ENCODE measurements at places on chromosomes 4 and X.

DNA sequence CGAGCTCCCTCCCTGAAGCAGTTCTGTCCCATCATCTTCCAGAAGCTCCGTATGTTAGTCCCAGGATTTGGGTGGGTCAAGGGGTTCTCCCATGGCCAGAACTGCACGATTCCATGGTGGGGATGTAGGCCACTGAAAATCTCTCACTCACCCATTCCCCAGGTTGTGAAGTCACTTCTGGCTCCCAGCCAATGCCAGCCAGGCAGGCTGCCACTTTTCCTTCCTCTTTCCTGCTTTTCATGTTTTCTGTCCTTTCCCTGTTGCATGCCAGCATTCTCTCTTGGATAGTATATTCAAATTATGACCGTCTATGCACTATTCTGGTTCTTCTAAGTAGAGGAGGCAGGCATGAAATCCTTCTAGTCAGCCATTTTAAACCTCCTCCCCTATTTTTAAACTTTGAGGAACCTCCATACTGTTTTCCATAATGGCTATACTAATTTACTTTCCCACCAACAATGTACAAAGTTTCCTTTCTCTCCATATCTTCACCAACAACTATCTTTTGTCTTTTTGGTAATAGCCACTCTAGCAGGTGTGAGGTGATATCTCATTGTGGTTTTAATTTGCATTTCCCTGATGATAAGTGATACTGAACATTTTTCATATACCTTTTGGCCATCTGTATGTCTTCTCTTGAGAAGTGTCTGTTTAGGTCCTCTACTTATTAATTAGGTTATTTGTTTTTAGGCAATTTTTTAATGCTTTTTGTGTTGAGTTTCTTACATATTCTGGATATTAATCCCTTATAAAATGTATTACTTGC lies 182.1 kb upstream of the TET2 start:
- no peak for DNase-seq

- no peak for DNase-seq
These were observed 34.6 kb downstream of the LAMTOR3 start for GRCh38 chr4:99859618-99860017.

- DNase-seq: peak; percentile 85
These were observed 164.6 kb upstream of the BCOR start for GRCh38 chrX:40262157-40263013.

DNA sequence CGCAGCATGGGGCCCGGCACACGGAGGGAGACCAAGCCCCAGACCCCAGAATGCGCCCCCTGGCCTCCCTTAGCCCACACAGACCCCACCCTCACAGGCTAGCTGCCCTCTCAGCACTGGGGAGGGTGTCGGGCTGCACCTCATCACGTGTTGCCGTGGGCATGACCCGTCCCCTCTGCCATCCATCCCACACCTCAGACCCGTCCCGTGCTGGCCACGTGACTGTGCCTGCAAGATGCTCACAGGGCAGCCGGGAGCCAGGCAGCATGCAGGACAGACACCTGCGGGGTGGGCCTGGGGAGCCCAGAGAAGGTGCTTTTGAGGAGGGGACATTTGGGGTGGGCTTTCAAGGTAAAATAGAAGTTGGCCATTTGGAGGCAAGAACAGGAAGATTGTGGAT lies 4.8 kb downstream of the MSANTD1 start:
- DNase-seq: no peak

- no peak for DNase-seq
These were observed 2183.9 kb upstream of the TENM3 start for GRCh38 chr4:180059216-180059881.

- peak; percentile 58 for DNase-seq
These were observed 44.6 kb upstream of the ANKRD50 start for GRCh38 chr4:124757126-124757525.

GRCh38 chrX:132001127-132001526 lies 22.0 kb upstream of the STK26 start:
- no peak for DNase-seq

DNA sequence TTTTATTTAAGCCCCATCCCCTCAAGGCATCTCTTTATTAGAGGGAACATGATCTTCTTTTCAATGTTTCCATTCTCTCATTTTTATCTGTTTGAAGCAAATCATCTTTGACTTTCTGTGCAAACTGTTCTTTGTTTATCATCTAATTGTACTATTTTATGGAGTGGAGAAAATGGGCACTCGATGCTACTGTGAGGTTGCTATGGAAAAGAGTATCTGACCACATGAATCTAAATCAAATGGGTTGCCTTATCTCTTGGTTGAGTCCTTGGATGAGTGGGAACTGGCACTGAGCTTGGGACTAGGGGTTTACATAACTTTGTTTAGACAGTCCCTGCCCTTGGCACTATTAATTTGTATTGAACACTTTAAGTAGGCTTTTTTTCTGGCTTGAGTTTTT lies 9.1 kb downstream of the OCRL start:
- no peak for DNase-seq

DNA sequence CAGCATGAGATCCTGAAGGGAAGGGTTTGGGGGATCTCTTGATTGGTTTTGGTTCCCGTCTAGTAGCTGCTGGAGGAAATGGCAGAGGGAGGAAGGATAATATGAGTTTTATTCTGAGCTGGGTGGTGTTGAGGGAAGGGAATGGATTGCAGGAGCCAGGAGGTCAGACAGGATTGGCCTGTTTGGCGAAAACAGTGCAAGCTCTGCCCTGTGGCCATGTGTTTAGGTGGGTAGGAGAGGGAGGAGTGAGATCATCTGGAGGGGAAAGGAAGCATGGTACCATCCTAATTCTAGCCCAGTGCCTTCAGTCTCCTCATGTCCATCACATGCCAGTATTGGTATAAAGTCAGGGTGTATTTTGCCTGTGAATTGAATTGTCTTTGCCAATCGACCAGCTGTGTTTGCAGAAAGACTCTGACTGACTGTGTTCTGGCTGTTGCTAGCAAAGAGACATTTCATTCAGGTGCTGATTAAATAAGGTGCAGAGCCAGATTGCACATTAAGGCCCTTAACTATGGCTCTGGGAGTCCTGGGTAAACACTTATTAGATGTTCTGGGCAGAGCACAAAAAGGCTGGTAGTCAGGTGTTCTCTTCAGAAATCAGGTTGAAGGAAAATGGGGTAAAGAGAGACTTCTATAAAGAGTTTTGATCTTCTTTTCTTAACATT lies 10.0 kb downstream of the TMEM164 start:
- DNase-seq: no peak

DNA sequence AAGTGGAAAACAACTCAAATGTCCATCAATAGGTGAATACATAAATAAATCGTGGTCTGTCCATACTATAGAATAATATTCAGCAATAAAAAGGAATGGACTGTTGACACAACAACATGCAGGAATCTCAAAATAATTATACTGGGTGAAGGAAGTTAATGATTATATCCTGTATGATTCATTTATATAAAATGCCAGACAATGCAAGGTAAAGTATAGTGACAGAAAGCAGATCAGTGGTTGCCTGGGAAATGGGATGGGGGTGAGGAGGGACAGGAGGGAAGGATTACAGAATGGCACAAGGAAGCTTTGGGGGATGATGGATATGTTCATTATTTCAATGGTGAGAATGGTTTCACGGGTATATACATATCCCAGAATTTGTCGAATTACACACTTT lies 12.3 kb downstream of the PYURF start:
- no peak for DNase-seq

DNA sequence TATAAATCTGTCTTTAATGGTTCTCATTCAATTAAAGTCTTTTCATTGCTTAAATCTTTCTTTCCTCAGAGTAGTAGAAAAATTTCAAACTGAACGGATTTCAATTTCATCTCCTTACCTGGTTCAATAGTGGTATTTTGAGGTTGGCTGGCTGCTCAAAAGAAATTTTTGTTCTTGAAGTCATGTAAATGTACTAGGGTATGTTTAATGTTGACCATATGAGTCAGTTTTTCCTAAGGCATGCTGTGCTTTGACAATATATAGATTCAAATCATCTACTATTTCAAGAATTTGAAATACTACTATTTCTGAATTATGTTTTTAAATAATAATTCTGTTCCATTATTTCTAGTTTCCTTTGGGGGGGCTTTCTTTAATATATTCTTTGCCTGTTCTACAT lies 105.5 kb downstream of the PACRGL start:
- no peak for DNase-seq

GRCh38 chr4:57370691-57371090 lies 260.5 kb upstream of the IGFBP7 start:
- DNase-seq: peak; percentile 2

- DNase-seq: peak; percentile 6
These were observed 235.2 kb upstream of the HDX start for GRCh38 chrX:84737471-84737871.

- peak; percentile 84 for DNase-seq
These were observed 213.1 kb upstream of the PSAPL1 start for GRCh38 chr4:7647600-7648543.

DNA sequence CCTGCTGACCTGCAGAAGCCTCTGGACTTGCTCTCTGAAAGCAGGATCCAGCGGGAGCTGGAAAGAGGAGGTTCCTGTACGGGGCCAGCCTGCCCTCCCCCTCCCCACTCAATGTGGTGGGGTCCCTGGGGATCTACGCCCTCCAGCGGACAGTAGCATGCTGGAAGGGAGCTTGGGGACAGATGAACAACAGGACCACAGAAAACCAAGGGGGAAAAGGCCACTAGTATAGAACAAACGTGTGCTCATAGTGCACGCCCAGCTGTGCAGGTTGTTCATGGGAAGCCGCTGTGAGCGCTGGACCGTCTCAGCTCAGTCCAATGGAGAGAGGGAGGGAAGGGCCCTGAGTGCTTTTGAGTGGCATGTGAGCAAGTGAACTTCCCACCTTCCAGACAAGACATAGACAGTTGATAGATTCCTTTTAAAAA lies 15.8 kb downstream of the HMX1 start:
- DNase-seq: no peak

DNA sequence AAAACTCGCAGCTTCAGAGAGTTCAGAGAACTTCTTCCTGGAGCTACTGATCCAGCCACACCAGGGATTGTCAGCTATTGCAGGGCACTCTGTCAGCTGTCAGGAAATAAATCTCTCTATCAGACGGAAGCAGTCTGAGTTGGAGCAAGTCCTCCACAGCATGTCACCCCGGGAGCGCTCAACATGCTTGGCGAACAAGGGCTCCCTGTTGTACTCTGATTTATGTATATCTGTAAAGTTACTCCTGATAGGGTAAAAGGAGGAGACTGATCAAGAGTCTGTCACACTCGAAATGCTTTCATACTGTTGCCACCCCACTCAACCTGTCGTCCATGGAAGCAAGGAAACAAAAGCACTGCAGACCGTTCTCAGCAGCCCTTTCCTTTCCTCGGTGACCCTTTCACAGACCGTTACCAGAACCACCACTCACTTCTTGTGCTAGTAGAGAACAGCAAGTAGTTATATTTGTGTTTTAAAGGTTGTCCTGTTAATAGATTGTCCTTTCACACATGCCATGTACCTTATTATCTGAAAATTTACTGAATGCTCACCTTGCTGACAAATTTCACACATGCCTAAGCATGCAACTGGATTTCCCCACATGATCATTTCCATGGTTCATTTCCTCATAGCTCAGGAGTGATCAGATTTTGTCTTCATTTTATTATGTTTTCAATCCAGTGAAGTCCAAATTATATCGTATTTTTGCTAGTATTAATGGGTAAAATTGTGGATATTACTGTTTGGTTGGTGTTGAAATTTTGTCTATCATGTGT lies 2108.9 kb upstream of the TENM3 start:
- peak; percentile 7 for DNase-seq

- no peak for DNase-seq
These were observed 325.4 kb upstream of the GALNT7 start for GRCh38 chr4:172843192-172843591.

GRCh38 chr4:172830295-172830764 lies 338.3 kb upstream of the GALNT7 start:
- DNase-seq: peak; percentile 20

DNA sequence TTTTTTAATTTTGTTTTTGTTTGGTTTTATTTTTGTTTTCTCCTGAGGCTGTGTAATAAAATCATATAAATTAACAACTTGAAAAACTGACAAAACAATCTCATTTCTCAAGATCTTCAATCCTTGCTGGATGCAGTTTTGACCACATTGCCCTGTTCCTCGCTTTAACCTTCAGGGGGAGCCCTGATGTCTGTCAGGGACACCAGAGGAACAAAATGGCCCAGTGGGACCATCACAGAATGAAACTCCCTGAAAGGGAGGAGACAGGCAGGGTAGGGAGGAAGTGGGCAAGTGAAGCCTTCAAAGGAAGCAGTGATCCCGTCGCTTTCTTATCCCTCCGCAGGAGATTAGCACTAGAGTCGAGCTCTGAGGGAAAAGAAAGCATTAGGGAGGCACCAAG lies 274.9 kb upstream of the LDB2 start:
- DNase-seq: no peak

DNA sequence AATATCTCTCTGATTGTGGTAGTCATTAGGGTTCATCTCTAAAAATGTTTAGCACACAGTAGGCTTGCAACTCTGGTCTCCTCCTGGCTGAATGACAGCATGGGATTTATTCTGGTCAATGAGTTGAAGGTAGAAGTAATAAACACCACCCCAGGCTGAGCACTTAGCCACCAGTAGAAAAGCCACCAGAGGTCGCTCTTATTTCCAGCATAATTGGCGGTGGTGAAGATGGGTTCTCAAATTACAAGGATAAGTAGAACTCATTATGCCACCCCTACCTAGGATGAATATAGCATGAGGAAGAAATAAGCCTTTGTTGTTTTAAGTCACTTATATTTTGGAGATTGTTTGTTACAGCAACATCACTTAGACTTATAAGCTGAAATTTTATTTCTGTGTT lies 302.7 kb downstream of the GPM6A start:
- DNase-seq: no peak

- no peak for DNase-seq
These were observed 348.2 kb downstream of the SPRY1 start for GRCh38 chr4:123744664-123745290.

- no peak for DNase-seq
These were observed 54.4 kb upstream of the ATP6AP2 start for GRCh38 chrX:40526412-40526811.

DNA sequence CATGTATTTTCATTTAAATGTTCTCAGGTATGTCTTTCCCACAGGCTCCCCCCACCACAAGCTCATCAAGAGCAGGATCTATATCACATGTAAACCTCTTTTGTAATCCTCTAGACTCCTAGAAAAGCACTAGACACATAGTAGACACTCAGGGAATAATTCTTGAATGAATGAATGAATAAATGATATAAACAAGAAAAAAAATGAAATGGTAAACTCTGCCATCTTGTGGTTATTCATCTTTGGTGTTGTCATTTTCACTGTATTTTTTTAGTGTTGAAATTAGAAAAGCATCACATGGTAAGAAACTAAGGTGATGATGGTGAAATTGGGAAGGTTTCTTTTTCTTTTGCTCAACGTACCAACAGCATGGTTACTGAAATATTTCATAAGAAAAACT lies 34.2 kb upstream of the C1GALT1C1 start:
- peak; percentile 15 for DNase-seq

DNA sequence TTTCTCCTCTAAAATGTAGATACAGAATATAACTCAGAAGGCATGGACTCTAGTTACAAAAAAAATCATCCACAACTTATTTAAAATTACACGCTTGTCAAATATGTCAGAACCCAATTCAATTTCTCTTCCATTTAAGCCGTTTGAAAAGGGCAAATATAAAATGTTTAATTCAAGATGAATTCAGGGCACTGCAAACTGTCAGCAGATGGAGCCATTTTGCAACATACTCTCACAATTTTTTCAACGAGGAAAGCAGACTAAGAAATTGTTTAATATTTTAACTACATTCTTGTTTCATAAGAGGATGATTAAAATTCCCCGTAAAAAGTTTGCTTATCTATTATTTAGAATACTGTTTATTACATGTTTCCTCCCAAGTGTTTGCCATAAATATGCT lies 321.3 kb upstream of the CPXCR1 start:
- DNase-seq: no peak

- no peak for DNase-seq
These were observed 2.9 kb upstream of the LEF1 start for GRCh38 chr4:108171339-108172230.

- no peak for DNase-seq
These were observed 28.3 kb downstream of the LANCL3 start for GRCh38 chrX:37599729-37600128.
